Stimulated activated CD4-positive, alpha-beta T cell treated with anti-CD3 and anti-CD28 coated beads, Interleukin-15, amount 100 ng/mL, for 1 hour (primary cell): ENCODE measurements at places on chromosomes 6 and 20.

DNA sequence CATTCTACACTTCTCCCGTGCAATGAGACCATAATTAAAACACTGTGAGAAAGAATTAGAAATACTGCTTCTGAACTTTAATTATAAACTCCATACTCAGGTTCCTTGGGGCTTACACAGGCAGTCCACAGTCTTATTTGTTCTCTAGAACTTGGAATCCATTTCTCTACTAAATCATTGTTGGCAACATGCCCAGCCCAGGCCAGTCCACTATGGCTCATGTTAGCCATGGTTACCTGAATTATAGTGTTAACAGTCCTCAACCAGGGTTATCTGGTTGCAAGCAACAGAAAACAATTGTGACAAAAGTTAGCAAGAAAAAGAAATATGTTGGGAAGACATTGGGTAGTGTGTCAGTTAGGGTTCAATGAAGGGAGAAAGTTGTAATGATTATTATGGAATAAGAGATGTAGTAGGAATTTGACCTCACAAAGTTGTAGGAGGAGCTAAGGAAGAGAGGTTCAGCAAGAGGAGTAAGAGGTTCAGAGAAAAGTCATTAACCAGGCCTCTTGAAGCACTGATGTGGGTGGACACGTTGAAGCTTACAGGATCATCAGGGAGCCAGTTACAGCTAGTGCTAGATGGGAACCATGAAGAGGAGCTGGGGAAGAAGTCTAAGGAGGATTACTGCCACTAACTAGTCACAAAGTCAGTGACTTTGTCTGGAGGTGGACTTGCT is 352.5 kb upstream of the PRND start:
- DNase-seq: no peak

GRCh38 chr6:138403324-138403800 is 661 bp upstream of the HEBP2 start:
- no peak for DNase-seq

DNA sequence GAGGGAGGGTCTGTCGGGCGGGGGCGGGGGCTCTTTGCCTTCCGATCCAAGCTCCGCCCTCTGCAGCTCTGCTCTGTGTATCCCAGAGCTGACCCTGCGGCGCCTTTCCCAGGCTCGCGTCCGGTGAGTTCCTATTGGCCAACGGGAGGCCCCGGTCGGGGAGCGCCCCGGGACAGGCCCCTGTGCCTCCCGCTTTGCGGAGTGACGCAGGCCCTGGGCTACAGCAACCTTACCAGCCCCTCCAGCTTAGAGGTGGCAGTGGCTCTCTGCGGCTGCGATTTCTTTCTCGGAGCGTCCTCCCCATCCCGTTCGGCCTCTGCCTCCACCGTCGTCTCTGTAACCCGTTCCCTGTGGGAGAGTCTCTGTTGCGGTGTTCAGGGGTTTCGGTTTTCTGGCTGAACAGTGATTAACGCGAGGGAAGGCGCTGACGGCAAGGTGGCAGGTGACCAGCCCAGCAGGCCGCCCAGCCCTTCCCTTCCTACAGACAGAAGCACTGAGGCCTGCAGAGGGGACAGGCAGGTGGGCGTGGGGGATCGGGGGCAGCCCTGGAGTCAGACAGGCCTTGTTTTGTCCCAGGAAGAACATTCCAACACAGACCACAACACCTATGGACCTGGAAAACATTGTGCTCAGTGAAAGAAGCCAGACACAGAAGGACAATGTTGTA is 18.1 kb upstream of the CEBPB start:
- no peak for DNase-seq

- no peak for DNase-seq
Observed at GRCh38 chr6:101543796-101544195, 150.3 kb downstream of the GRIK2 start.

GRCh38 chr6:161270116-161270515 is 3.7 kb downstream of the AGPAT4 start:
- no peak for DNase-seq

DNA sequence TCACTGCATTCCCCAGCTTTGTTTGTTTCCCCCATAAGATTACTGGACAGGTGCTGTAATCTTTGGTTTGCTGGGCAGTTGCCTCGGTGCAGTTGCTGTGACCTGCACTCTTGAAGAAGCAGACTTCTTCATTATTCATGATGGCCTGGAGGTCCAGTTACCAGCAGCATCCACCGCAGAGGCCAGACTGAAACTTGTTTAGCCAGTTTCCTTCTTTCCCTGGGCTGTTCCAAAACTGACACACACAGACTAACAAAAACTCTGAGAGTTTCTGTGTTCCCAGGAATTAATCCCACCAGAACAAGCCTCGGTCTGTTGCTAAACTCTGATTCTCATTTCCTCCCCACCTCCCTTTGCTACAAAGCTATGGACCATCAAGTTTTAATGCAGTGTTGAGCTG is 144.1 kb downstream of the QRSL1 start:
- no peak for DNase-seq

- no peak for DNase-seq
Observed at GRCh38 chr6:82419132-82419581, 55.5 kb downstream of the TPBG start.

- no peak for DNase-seq
Observed at GRCh38 chr6:41427642-41428335, 92.4 kb downstream of the NCR2 start.

DNA sequence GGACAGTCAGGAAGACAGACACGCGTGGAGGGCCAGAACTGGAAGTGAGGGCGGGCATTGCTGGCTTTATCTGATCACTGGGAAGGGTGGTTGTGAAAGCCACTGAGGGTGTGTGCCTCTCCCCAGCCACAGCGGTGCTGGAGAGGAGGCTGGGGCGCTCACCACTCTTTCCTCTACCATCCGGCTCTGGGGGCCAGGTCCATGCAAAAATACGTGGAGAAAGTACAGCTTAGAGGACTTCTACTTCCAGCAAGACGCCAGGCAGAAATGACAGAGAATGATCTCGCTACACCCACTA is 148.8 kb upstream of the RPS6KA2 start:
- no peak for DNase-seq

- DNase-seq: no peak
Observed at GRCh38 chr6:62971976-62972658, 239.2 kb upstream of the FKBP1C start.

DNA sequence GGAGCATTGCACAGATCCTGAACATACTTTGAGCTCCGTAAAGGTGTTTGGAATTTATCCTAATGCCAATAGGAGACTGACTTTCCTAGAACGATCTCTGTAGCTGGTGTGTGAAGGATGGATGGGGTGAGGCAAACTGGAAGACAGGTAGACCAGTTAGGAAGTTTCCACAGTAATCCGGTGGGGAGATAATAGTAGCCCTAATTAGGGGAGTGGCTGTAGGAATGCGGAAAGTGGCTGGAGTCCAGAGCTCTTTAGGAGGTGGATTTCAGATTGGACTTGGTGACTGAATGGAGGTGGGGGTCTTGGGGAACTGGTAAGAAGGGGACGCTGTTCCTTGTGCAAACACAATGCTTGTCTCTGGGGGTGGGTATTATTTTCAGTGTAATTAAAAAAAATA is 146.3 kb downstream of the SOX4 start:
- DNase-seq: no peak

DNA sequence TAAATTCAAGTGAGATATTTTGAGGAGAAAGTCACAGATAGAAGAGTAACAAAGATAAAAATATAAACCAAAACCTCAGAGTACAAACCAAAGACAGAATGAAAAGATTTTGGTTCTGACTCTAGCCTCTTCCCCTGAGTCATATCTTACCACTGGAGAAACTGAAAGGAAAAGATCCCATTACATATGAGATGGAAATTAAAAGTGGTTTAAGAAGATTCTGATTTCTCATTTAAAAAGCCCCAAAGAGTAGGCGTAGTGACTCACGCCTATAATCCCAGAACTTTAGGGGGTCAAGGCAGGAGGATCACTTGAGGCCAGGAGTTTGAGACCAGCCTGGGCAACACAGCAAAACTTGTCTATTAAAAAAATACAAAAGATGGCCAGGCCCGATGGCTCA is 30.6 kb downstream of the SPINT4 start:
- no peak for DNase-seq

GRCh38 chr6:125310994-125311649 is 9.4 kb upstream of the HDDC2 start:
- no peak for DNase-seq

- DNase-seq: no peak
Observed at GRCh38 chr20:22446613-22447446, 137.5 kb downstream of the FOXA2 start.

DNA sequence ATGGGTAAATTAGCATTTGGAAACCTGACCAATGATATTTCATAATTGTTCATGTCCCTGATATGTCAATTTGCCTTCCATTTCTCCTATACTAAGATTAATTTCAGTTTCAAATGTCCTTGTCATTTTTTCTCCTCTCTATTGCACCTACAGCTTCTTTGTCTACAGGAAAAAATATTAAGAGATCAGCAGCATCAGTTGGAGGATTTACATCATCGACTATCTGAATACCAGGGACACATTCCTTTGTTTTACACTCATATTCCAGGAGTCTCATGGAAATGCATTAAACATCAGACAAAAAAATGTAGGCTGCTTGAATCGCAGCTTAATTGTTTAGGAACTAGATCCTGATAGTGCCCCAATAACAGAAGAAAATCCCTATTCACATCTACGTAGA is 188.2 kb downstream of the PRKN start:
- DNase-seq: no peak

GRCh38 chr6:30044630-30045029 is 16.4 kb upstream of the POLR1H start:
- no peak for DNase-seq

DNA sequence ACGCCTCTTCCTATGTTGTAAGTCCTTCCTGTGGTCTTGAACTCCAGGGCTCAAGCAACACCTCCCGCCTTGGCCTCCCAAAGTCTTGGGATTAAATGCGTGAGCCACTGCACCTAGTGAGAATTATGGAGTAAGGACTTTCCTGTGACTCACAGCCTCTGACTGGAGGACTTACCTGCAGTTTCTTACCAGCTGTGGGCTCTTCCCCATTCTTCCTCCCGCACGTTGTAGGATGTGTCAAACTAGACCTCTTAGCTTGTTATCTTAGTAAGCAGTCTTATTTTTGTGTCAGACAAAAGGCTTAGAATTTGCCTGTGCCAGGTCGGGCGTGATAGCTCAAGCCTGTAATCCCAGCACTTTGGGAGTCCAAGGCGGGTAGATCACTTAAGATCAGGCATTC is 30.9 kb downstream of the BAK1 start:
- no peak for DNase-seq

DNA sequence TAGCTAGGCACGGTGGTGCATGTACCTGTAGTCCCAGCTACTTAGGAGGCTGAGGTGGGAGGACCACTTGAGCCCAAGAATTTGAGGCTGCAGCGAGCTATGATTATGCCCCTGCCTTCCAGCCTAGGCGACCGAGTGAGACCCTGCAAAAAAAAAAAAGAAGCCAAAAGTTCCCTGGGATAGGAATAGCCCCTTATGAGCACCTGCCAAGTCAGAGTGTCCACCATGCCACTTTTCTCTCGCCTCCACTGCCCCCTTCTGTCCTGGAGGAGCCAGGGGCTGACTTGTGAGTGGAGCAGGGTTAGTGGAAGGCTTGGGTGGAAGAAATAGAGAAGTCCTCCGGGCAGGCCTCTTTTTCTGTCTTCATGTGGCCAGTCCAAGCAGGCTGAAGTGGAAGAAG is 12.1 kb upstream of the DDX27 start:
- DNase-seq: no peak

GRCh38 chr6:143325379-143326140 is 124.9 kb downstream of the ADAT2 start:
- DNase-seq: no peak

DNA sequence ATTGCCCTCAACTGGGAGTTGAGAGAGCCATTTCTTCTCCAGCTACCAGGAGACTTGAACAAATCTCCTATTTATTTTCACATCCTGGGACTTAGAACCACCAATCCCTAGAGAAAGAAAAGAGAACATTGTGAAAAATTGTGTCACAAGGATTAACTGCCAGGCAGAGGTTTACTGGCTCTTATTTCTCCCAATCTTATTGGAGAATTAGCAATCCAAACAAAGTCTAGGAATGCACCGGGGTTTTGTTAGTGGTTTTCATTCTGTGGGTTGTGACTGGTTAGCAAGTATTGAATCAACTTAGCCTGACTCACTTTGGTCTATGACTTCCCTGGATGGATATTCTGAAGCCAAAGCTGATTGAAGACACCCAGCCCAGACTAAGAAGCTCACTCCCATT is 21.2 kb upstream of the ENPP5 start:
- no peak for DNase-seq

DNA sequence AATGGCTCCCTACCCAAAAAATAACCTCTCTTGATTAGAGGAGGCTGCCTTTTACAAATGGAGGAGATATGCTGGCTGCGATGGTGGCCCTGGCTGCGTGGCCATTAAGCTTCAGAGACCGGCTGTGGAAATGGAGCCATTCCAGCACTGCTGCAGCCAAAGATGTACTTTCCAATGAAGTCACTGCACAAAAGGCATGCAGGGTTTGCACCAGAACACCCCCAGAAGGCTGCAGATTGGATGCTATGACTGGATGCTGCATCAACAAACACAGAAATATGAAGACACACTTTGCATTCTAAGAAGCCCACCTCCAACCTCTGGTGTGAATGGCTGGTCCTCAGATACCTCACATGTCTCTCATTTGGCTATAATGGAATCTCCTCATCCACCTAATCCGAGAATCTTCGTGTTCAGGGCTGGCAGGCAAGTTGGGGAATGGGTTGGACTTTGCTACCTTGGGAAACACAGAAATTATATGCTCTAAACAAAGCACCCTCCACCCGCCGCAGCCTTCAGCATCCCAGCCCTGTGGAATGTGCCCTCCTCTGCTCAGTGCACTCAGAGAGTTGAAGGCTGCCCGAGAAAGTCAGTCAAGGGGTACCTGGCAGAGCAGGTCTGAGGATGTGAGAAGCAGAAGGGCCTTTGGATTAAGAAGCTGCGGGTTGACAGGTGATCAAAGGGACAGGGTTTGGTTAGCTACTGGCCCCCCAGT is 35.3 kb downstream of the APCDD1L start:
- no peak for DNase-seq

DNA sequence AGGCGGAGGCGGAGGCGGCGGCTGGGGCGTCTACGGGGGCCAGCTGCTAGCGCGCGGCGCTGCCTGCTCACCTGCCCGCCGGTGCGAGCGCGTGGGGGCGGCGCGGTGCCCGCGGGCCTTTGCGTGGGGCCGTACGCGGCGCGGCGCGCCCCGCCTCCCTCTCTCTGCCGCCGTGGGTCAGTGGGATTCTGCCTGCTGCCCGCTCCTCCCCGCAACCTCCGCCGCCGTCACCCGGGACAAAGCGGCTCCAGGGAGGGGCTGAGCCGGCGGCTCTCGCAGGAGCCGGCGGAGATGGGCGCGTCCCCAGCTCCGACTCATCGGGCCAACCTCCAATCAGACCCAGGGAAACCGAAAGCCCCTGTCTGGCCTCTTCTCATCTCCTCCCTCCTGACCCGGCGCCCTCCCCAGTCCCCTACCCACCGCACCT is at the start of gene RCAN2:
Gene RCAN2 (minus strand): TSS at position 249 of the 427 bp plus-strand sequence.
- DNase-seq: no peak

GRCh38 chr6:137111296-137112066 is 62.0 kb downstream of the IL22RA2 start:
- DNase-seq: no peak

- no peak for DNase-seq
Observed at GRCh38 chr20:24405810-24406209, 63.6 kb upstream of the SYNDIG1 start.
